Pancreas (tissue), 10 donors: ENCODE measurements at places on chromosomes 1 and 21. TPM values are rescaled to one million over a fixed set of nuclear protein-coding genes. Genes with fewer than 3 reads are reported as not detected.

Gene DMRTA2
- not detected for total RNA-seq

DNA sequence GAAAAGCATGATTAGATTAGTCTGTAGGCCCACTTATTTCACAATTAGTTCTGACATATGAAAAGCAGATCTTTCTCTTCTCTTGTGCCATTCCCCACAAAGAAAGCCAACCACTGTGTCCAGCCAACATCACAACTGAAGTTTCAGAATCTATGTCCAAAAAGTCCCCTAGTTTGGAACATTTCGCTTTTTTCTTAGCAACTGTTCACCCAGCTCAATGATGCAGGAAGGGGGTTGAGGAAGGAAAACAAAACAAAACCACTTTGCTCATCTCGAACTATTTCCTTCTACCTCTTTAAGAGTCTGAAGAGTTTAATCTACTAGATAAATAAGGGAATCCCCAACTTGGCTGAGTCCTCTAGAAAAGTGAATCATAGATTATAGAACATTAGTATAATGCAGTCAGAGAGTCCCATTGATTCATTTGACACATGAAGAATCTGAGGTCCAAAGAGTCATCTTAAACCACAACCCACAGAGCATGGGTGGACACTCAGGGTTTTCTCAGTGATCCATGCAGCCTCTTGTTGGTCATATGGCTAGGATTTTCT lies 159.3 kb upstream of the SGIP1 start:
- H3K27ac ChIP-seq: no peak overlapping the region
- no peaks in the 10 kb centered on the region for H3K36me3 ChIP-seq
- no peak for DNase-seq
- no peaks in the 10 kb centered on the region for H3K4me1 ChIP-seq
- no peaks in the 10 kb centered on the region for H3K27me3 ChIP-seq

Gene TEDDM1
- total RNA-seq: not detected

DNA sequence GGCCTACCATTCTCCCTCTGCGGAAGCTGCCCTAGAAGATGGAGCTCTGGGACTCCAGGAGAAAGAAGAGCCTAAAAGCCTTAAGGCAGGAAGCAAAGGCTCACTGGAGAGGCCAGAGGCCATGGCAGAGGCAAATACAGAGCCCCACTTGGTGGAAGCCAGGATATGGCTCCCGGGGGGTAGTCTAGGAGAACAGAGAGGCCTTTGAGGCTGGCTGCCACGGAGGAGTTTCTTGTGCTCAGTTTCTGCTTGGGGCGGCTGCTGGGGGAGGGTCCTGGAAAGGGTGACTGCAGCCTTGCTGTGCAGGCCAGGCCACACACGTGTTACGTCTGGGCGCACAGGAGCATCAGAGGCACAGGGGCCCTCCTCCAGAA lies 5.4 kb downstream of the CC2D1B start:
- peaks cover 18% of the 10 kb centered on the region for H3K36me3 ChIP-seq
- no peak for DNase-seq
- no peaks in the 10 kb centered on the region for H3K4me1 ChIP-seq
- H3K27ac ChIP-seq: no peak overlapping the region
- no peaks in the 10 kb centered on the region for H3K27me3 ChIP-seq

DNA sequence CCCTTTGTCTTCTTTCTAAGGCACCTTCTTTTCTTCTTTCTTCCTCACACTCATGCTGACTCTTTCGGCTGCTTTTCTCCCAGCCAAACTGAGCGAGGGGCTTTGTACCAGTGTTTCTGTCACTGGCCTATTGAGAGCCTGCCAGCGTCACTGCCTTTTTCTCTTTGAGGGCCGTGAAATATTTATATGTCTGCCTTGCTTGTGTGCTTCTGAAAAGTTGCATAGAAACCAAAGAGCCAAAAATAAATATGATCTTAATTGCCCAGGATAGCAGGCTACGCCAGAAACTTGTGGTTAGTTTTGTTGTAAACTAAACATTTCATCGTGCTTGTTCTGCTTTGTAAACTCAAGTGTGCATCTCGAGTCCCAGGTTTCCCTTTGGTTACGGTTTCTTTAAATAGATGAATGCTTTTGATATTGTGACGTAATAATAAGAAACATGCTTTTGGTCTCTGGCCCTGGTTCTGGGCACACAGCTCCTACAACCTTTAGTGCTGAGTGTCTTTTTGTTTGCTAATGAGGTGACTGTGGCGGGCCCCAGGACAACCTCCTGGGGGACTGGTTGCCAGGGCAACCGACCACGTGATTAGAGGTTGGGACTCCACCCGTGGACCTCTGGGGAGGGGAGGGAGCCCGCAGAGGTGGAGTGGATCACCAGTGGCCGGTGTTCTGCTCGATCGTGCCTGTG lies 10.8 kb downstream of the SLC37A1 start:
- H3K27me3 ChIP-seq: no peaks in the 10 kb centered on the region
- H3K4me1 ChIP-seq: no peaks in the 10 kb centered on the region
- H3K27ac ChIP-seq: peak overlapping the region; percentile 25
- no peak overlapping the region for H3K4me3 ChIP-seq
- no peak for DNase-seq

- H3K36me3 ChIP-seq: no peaks in the 10 kb centered on the region
- H3K27me3 ChIP-seq: no peaks in the 10 kb centered on the region
- H3K4me1 ChIP-seq: no peaks in the 10 kb centered on the region
- H3K4me3 ChIP-seq: no peak overlapping the region
These were observed 7.5 kb downstream of the PKN2 start for GRCh38 chr1:88691540-88691939.

DNA sequence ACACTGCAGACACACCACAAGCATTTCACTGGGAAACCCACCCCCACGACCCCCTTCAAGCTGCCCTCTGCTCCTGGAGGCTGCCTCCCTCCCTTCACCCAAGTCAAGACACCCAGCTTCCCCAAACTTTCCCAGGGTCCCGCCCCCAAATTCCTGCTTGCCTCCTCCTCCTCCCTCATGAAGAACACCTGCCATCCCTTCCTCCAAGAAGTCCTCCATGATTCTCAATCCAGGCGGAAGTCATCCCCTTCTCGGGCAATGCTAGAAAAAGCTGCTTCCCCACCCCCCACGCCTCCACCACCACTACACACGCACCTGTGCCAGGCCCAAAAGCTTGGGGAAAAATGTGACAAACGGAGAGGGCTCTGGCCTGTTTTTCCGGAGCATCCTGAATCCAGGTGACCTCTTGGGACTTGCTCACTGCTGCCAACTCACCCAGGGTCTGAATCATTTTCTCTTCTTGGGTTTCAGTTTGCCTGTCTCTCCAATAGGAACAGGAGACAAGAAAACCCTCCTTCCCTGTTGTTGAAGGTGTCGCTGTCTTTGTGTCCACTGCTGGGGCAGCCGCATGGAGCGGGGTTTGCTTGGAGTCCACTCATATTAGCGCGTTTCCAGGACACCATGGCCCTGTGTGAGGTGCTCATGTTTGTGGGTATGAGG lies 101.0 kb upstream of the CASZ1 start:
- DNase-seq: no peak
- no peak overlapping the region for H3K27ac ChIP-seq
- H3K4me3 ChIP-seq: no peak overlapping the region
- H3K27me3 ChIP-seq: no peaks in the 10 kb centered on the region

GRCh38 chr1:165958306-165958705 lies 130.9 kb downstream of the UCK2 start:
- H3K27me3 ChIP-seq: no peaks in the 10 kb centered on the region
- no peak overlapping the region for H3K4me3 ChIP-seq
- no peaks in the 10 kb centered on the region for H3K4me1 ChIP-seq
- H3K27ac ChIP-seq: no peak overlapping the region
- H3K36me3 ChIP-seq: no peaks in the 10 kb centered on the region

- no peak overlapping the region for H3K27ac ChIP-seq
- H3K4me1 ChIP-seq: peaks cover 48% of the 10 kb centered on the region
- no peak overlapping the region for H3K4me3 ChIP-seq
- H3K36me3 ChIP-seq: peaks cover 2% of the 10 kb centered on the region
- peak; percentile 67 for DNase-seq
- no peaks in the 10 kb centered on the region for H3K27me3 ChIP-seq
These were observed 19.3 kb downstream of the AHCYL1 start for GRCh38 chr1:110003747-110004428.

GRCh38 chr1:225737866-225738265 lies 39.8 kb upstream of the SRP9 start:
- H3K36me3 ChIP-seq: no peaks in the 10 kb centered on the region
- no peak overlapping the region for H3K4me3 ChIP-seq
- no peak for DNase-seq
- peaks cover 9% of the 10 kb centered on the region for H3K4me1 ChIP-seq

GRCh38 chr1:21629971-21630370 lies 39.2 kb downstream of the RAP1GAP start:
- peaks cover 37% of the 10 kb centered on the region for H3K4me1 ChIP-seq
- H3K36me3 ChIP-seq: no peaks in the 10 kb centered on the region
- no peaks in the 10 kb centered on the region for H3K27me3 ChIP-seq
- no peak for DNase-seq
- H3K4me3 ChIP-seq: no peak overlapping the region
- no peak overlapping the region for H3K27ac ChIP-seq

Gene LSS
- total RNA-seq: 34.1 TPM

Gene NUDT4B
- total RNA-seq: not detected

Gene SAMD13
- total RNA-seq: 0.57 TPM

GRCh38 chr1:42259739-42260064 lies 75.3 kb downstream of the FOXJ3 start:
- H3K4me3 ChIP-seq: no peak overlapping the region
- H3K27ac ChIP-seq: peak overlapping the region; percentile 4
- DNase-seq: no peak
- H3K36me3 ChIP-seq: no peaks in the 10 kb centered on the region
